Osteocyte (in vitro differentiated cells): ENCODE measurements at places on chromosomes 12 and 14. TPM values are rescaled to one million over a fixed set of nuclear protein-coding genes. Genes with fewer than 3 reads are reported as not detected.

Gene DIO2
- 240 and 244 TPM in 2 replicates for total RNA-seq

Gene DCP1B
- 12.5 and 14.4 TPM in 2 replicates for total RNA-seq

Gene TAS2R9
- 0.34 TPM in 1 of 2 replicates, not detected in the other for total RNA-seq

Gene SERPINA12
- total RNA-seq, result not detected in 2 replicates

Gene MANSC4
- not detected in 2 replicates for total RNA-seq

Gene CLEC2B
- total RNA-seq, result not detected in 2 replicates

Gene SIX4
- 80.0 and 80.1 TPM in 2 replicates for total RNA-seq

- no peak for DNase-seq
Observed at GRCh38 chr14:20802341-20803084, at the start of gene RNASE1. TSS of gene RNASE1 (minus strand) at chr14:20802844. CDS start at chr14:20802068, 776 bp downstream.

DNA sequence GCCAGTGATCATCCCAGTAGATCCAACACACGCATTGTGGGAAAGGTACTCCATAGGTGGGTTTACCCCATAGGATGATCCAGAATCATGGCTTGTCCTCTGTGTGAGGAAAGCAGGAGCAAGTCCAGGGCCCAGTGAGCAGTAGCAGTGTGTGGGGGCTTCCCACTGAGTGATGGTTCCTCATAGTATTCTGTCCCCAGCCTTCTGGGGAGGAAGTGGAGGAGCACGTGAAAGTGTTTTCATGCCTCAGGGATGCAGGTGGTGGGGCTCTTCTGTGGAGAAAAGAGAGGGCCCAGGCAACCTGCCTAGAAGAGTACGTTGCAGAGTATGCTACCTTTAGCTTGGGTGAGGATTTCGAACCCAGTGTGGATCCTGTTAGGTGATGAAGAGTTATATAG lies 56.5 kb downstream of the SUSD6 start:
- no peak for DNase-seq

GRCh38 chr12:21797539-21797938 lies 23.0 kb upstream of the KCNJ8 start:
- no peak for DNase-seq

- DNase-seq, result no peak
Observed at GRCh38 chr12:14876833-14877232, 8.8 kb downstream of the MGP start.

DNA sequence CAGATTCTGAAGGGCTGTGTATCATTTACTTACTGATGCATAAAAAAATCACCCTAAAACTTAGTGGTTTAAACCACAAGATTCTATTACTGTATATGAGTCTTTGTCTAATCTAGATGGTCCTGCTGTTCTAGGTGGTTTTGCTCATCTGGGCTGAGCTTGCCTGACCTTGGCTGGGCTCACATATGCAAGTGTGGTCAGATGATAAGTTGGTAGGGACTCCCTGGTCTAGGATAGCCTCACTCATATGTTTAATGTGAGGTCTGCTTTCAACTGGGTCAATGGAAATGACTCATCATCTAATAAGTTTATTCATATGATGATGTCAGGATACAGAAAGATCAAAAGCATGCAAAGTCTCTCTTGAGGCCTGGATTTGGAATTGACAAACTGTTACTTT lies 887.8 kb downstream of the TRHDE start:
- DNase-seq, result no peak

DNA sequence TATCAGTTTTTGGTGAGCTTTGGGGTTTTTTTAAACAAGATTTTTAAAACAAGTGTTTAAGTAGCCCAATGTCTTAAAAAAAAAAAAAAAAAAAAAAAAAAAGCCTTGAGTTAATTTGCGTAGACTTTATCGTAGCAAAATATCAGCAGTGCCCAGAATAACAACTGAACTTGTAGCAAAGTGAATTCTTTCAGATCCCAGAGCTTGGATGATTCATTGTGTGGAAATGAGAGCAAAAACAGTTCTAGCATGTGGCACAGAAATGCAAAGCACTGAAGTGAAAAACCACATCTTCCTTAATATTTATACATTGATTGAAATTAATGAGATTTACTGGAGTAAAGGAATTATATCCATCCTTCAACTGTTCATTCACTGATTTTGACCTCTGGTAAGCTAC lies 258.1 kb downstream of the EGLN3 start:
- DNase-seq, result no peak

DNA sequence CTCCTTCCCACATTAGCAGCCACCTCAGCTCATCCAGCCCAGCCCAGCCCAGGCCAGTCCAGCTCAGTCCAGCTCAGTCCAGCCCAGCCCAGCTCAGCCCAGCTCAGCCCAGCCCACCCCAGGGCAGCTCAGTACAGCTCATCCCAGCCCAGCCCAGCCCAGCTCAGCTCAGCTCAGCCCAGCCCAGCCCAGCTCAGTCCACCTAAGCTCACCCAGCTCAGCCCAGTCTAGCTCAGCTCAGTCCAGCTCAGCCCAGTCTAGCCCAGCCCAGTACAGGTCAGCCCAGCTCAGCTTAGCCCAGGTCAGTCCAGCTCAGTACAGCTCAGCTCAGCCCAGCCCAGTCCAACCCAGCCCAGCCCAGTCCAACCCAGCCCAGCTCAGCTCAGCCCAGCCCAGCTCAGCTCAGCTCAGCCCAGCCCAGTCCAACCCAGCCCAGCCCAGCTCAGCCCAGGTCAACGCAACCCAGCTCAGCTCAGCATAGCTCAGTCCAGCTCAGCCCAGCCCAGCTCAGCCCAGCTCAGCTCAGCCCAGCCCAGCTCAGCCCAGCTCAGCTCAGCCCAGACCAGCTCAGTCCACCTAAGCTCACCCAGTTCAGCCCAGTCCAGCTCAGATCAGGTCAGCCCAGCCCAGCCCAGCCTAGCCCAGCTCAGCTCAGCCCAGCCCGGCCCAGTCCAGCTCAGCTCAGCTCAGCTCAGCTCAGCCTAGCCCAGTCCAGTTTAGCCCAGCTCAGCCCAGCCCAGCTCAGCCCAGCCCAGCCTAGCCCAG lies 63.0 kb downstream of the TMEM121 start:
- DNase-seq, result peak; percentile 81

DNA sequence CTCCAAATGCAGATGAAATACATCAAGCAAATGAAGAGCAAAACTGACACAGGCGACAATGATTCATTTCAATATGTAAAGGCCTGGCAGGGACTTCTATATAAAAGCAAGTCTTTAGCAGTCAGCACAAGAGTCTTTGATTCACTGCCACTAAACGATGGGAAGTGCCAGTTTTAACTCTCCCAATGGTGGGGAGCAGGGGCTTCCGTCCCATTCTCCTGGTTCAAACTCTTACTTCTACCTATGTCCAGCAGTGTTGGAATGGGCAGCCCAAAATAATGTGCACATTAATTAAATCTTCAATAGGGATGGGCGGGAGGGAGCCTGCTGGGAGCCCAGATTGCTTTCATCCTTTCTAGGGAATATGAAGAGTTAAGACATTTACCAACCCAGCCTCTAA lies 97.5 kb upstream of the MDM1 start:
- DNase-seq, result no peak

DNA sequence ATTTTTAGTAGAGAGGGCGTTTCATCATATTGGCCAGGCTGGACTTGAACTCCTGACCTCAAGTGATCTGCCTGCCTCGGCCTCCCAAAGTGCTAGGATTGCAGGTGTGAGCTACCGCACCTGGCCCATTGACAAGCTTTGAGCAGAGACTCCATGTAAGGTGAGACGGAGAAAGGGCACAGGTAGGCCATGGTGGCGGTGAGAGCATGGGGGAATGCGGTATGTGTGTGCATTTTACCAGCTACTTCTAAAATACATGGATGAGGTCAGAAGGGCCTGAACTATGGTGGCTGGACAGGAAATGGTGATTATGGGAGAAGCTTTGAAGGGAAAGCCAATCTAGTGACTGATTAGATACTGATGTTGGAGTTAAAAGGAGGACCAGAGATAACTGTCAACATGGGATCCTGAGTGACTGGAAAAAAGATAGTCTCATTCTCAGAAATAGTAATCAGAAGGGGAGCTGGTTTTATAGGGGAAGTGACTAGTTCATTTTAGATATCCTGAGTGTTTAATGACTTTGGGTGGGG lies 21.9 kb upstream of the PTPRB start:
- DNase-seq, result no peak

GRCh38 chr12:88889326-88890110 lies 309.2 kb upstream of the KITLG start:
- DNase-seq, result no peak

DNA sequence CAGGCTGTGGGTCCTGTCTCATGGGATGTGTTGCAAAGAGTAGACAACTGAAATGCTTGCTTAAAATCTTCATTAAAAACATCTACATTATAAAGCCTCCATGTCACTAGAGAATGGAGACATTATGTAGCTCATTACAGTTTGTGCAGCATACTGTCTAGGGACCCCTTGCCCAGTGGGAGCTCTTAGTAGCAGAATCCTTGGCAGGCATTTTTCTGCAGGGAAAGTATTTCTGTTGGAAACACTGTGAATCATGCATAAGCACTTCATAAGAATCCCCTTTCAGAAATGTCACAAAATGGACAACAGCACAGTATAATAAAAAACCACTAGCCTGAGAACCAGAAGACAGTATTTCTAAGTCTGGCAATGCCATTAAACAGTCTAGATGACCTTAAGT lies 174.3 kb downstream of the MGAT4C start:
- no peak for DNase-seq

DNA sequence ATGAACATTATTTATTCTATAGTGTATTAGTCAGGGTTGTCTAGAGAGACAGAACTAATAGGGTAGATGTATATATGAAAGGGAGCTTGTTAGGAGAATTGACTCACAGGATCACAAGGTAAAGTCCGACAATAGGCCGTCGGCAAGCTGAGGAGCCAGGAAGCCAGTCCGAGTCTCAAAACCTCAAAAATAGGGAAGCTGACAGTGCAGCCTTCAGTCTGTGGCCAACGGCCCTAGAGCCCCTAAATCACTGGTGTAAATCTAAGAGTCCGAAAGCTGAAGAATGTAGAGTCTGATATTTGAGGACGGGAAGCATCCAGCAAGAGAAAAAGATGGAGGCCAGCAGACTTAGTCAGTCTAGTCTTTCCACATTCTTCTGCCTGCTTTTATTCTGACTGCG lies 912.2 kb downstream of the FLRT2 start:
- DNase-seq, result no peak
